CD4-positive, alpha-beta memory T cell (primary cell): ENCODE measurements at places on chromosomes 1 and 21. TPM values are rescaled to one million over a fixed set of nuclear protein-coding genes. Genes with fewer than 3 reads are reported as not detected.

The ERG gene
- total RNA-seq, result not detected

DNA sequence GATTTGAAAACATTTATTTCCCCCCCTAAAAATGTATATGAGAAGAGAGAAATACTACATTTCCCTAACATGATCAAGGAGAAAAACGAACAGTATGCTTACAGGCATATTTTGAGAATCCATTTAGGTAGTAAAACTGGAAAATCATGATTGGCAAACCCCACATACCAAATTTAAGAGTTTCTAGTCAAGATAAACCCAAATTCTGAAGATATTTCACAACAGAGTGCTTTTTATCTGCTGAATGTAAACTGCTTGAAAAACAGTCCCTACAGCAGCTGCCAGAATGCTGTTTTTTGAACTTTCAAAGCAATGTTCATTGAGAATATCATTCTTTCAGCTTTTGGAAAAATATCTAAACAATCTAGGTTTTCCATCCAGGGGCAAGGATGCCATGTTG, 31.0 kb downstream of the ASH1L start:
- no peaks in the 10 kb centered on the region for H3K27me3 ChIP-seq
- H3K27ac ChIP-seq, result no peak overlapping the region
- peaks cover 38% of the 10 kb centered on the region for H3K4me1 ChIP-seq
- no peak overlapping the region for H3K4me3 ChIP-seq

GRCh38 chr21:25626757-25627156, 12.3 kb upstream of the JAM2 start:
- no peaks in the 10 kb centered on the region for H3K27me3 ChIP-seq
- H3K27ac ChIP-seq, result no peak overlapping the region
- H3K4me1 ChIP-seq, result no peaks in the 10 kb centered on the region
- DNase-seq, result no peak
- H3K36me3 ChIP-seq, result no peaks in the 10 kb centered on the region

The SMG7 gene
- total RNA-seq, result 66.5 TPM

- H3K27ac ChIP-seq, result no peak overlapping the region
- H3K4me3 ChIP-seq, result no peak overlapping the region
- no peaks in the 10 kb centered on the region for H3K36me3 ChIP-seq
- no peaks in the 10 kb centered on the region for H3K27me3 ChIP-seq
Observed at GRCh38 chr1:41935226-41935625, 16.5 kb upstream of the HIVEP3 start.

GRCh38 chr1:222817529-222817928, 2.7 kb downstream of the DISP1 start:
- peaks cover 18% of the 10 kb centered on the region for H3K4me1 ChIP-seq
- no peak overlapping the region for H3K4me3 ChIP-seq
- no peak overlapping the region for H3K27ac ChIP-seq

- DNase-seq, result no peak
- H3K27me3 ChIP-seq, result no peaks in the 10 kb centered on the region
- H3K27ac ChIP-seq, result no peak overlapping the region
Observed at GRCh38 chr1:52237430-52237829, 95.5 kb downstream of the ZFYVE9 start.

GRCh38 chr1:111392460-111392945, 35.0 kb downstream of the OVGP1 start:
- no peaks in the 10 kb centered on the region for H3K27me3 ChIP-seq
- no peak overlapping the region for H3K27ac ChIP-seq

DNA sequence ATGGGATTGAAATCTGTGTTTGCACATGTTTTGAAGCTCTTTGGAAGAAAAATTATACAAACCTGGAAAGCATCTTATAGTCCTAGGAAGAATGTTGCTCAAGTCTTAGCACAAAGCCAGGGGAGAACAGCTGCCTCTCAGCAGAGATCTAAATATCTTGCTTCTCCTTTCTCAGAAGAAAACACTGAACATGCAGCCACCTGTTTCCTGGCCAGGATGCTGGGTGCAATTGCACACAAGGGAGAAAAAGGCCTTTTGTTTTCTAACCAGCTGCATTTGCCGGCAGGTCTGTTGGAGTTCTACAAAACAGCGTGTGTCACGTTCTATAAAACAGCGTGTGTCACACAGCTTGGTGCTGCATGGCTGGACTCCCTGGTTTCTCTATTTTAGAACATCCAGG, 259.6 kb upstream of the PLD5 start:
- H3K36me3 ChIP-seq, result no peaks in the 10 kb centered on the region
- no peaks in the 10 kb centered on the region for H3K4me1 ChIP-seq
- no peaks in the 10 kb centered on the region for H3K27me3 ChIP-seq
- no peak for DNase-seq
- H3K4me3 ChIP-seq, result no peak overlapping the region

- H3K36me3 ChIP-seq, result no peaks in the 10 kb centered on the region
- H3K27me3 ChIP-seq, result no peaks in the 10 kb centered on the region
- no peak overlapping the region for H3K4me3 ChIP-seq
- no peak for DNase-seq
- no peak overlapping the region for H3K27ac ChIP-seq
Observed at GRCh38 chr1:20949871-20950590, 162.9 kb upstream of the HP1BP3 start.

- no peaks in the 10 kb centered on the region for H3K4me1 ChIP-seq
- no peak for DNase-seq
- H3K36me3 ChIP-seq, result no peaks in the 10 kb centered on the region
- no peak overlapping the region for H3K27ac ChIP-seq
- no peaks in the 10 kb centered on the region for H3K27me3 ChIP-seq
- H3K4me3 ChIP-seq, result no peak overlapping the region
Observed at GRCh38 chr1:64616039-64616438, 128.8 kb upstream of the RAVER2 start.

GRCh38 chr1:84133479-84133878, 10.6 kb upstream of the PRKACB start:
- H3K36me3 ChIP-seq, result no peaks in the 10 kb centered on the region
- no peak overlapping the region for H3K4me3 ChIP-seq
- H3K4me1 ChIP-seq, result peaks cover 9% of the 10 kb centered on the region
- H3K27ac ChIP-seq, result no peak overlapping the region

GRCh38 chr1:95655321-95656020, 421.5 kb downstream of the RWDD3 start:
- DNase-seq, result no peak
- H3K36me3 ChIP-seq, result no peaks in the 10 kb centered on the region
- no peak overlapping the region for H3K4me3 ChIP-seq
- no peak overlapping the region for H3K27ac ChIP-seq
- no peaks in the 10 kb centered on the region for H3K27me3 ChIP-seq

DNA sequence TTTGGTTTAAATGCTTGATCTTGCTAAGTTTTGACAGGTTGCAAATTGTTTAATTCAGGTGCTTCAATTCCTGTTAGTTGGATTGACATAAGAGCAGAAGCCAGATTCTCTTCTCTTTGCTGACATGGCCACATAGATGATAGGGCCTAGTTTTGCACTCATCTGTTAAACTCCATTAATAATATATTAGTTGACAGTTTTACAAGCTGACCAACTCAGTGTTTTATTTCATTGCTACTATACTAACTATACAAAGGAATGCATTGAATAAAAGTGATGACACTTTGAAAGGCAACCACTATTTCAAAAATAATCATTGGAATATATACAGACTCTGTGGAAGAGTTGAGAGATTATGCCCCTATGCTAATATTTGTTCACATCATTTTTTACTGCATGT, 255.6 kb upstream of the DPYD start:
- no peak overlapping the region for H3K27ac ChIP-seq
- DNase-seq, result no peak
- no peaks in the 10 kb centered on the region for H3K27me3 ChIP-seq
- H3K4me1 ChIP-seq, result no peaks in the 10 kb centered on the region
- no peaks in the 10 kb centered on the region for H3K36me3 ChIP-seq

The IQCC gene
- total RNA-seq, result 2.7 TPM

DNA sequence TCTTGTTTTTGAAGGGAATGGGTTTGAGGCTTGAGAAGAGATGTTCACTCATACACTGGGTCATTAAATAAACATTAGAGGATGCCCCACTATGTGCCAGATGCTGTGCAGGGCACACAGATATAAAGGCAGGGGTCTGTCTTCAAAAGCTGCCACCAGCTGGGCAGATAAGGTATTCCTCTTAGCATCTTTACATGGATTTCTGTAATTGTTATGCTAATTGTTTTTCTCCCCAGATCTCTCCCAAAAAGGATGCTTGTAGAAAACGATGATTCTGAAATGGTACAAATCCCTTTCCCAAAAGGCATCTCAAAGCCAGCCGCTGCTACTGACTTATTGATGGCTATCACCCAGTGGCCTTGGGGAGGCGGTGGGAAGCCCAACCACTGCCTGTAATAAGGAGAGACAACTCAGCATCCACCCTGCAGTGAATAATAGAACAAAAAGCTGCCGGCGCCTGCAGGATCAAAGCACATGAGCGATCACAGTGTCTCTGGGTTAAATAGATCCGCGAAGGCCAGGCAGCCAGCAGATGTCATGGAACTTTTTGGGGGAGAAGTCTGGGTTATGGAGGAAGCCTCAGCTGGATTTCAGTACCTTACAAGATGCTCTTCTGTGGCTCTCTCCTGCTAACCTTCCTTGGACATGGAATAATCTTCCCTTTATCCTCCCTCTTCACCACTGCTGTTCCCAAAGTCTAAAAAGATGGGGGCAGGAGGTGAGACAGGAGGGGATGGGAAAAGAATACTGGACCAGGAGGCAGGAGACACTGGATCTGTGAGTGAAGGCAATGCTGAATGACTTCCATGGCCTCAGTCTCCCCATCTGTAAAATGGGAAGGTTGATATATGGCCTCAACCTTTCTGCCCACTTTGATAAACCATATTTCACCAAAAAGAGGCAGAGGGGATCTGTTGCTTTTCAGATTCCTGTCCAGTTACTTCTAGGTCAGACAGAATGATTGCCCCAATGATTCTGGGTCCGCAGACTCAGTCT, 54.8 kb upstream of the CD34 start:
- H3K4me3 ChIP-seq, result no peak overlapping the region
- H3K4me1 ChIP-seq, result peaks cover 11% of the 10 kb centered on the region
- no peaks in the 10 kb centered on the region for H3K27me3 ChIP-seq
- H3K36me3 ChIP-seq, result no peaks in the 10 kb centered on the region
- no peak overlapping the region for H3K27ac ChIP-seq
- no peak for DNase-seq

The ANKRD45 gene
- not detected for total RNA-seq

- no peaks in the 10 kb centered on the region for H3K4me1 ChIP-seq
- no peak overlapping the region for H3K27ac ChIP-seq
- no peak overlapping the region for H3K4me3 ChIP-seq
Observed at GRCh38 chr1:177368255-177368654, 197.5 kb downstream of the BRINP2 start.

The SLC2A5 gene
- 0.23 TPM for total RNA-seq

The ZFP69 gene
- 4.3 TPM for total RNA-seq

GRCh38 chr1:233719655-233720341, 105.9 kb downstream of the KCNK1 start:
- no peaks in the 10 kb centered on the region for H3K4me1 ChIP-seq
- no peaks in the 10 kb centered on the region for H3K27me3 ChIP-seq
- no peaks in the 10 kb centered on the region for H3K36me3 ChIP-seq

GRCh38 chr1:110605901-110606656, at the start of gene KCNA2:
KCNA2 (minus strand) TSS chr1:110606358; CDS start chr1:110604782, 1,576 bp downstream.
- H3K27me3 ChIP-seq, result peaks cover 31% of the 10 kb centered on the region
- peak; percentile 15 for DNase-seq
- no peaks in the 10 kb centered on the region for H3K36me3 ChIP-seq
- no peak within 1 kb of the TSS for H3K27ac ChIP-seq

- H3K27ac ChIP-seq, result no peak overlapping the region
- no peaks in the 10 kb centered on the region for H3K36me3 ChIP-seq
- H3K4me1 ChIP-seq, result no peaks in the 10 kb centered on the region
- no peak for DNase-seq
- no peak overlapping the region for H3K4me3 ChIP-seq
- H3K27me3 ChIP-seq, result no peaks in the 10 kb centered on the region
Observed at GRCh38 chr1:8047686-8048445, 21.8 kb upstream of the ERRFI1 start.

DNA sequence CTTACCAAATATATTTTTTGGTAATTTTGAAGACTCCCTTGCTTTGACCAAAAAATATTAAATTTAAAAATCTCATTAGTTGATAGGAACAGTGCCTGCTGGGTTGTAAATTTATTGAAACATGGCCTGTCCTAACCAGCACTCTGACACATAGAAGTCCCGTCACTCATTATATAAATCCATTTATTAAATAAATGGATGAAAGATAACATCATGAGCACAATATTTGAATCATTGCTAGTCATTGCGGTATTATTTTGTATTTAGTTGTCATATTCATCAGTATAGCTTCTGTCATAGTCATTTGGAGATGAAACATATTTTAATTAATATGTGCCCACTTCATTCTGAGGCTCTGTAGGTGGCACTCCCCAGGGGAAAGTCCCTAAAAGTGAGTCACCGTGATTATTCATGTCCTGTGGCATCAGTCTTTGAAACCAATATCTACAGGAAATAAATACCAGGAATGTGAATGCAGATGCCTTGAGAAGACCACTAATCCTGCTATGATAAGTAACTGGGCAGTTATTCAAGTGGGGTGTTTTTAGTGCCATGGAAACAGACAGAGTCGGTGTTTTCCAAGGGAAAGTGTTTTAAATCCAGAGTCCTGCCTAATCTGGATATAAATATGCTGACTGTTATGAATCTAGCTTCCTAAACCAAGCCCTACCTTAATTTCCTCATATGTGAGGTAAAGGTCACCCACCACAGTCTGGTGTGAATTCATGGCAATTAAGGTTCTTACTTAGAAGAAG, 302.0 kb downstream of the DUSP10 start:
- H3K27ac ChIP-seq, result no peak overlapping the region
- no peaks in the 10 kb centered on the region for H3K36me3 ChIP-seq
- no peaks in the 10 kb centered on the region for H3K27me3 ChIP-seq
- H3K4me1 ChIP-seq, result peaks cover 16% of the 10 kb centered on the region
- H3K4me3 ChIP-seq, result no peak overlapping the region
